T-cell (primary cell): ENCODE measurements at places on chromosomes 6 and 20.
A peak's percentile ranks its signal among the peaks of the same experiment; 100 is the strongest.

DNA sequence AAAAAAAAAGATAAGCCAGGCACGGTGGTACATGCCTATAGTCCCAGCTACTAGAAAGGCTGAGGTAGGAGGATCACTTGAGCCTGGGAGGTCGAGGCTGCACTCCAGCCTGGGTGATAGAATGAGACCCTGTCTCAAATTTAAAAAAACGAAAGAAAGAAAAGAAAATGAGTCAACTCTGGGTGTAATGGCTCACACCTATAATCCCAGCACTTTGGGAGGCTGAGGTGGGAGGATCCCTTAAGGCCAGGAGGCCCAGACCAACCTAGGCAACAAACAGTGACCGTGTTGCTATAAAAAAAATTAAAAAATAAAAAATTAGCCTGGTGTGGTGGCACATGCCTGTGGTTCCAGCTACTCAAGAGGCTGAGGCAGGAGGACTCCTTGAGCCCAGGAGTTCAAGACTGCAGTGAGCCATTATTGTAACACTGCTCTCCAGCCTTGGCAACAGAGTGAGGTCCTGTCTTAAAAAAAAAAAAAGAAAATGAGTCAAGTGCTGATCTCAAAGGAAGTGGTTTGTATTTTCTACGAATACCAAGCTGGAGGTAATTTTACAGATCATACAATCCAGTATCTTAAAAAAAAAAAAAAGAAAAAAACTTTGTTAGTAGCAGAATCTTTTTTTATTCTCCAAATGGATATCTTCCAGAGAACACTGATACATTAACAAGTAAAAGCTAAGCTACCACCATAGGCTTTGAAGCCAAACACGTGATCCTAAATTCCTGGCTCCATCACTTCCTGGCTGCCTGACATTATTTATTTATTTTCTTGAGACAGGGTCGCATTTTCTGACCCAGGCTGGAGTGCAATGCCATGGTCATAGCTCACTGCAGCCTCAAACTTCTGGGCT is 5.7 kb downstream of the COMMD7 start:
- H3K4me1 ChIP-seq, result peaks cover 19% of the 10 kb centered on the region
- H3K27me3 ChIP-seq, result no peaks in the 10 kb centered on the region
- H3K27ac ChIP-seq, result peak overlapping the region; percentile 80
- peaks cover 3% of the 10 kb centered on the region for H3K36me3 ChIP-seq
- DNase-seq, result peak; percentile 18

DNA sequence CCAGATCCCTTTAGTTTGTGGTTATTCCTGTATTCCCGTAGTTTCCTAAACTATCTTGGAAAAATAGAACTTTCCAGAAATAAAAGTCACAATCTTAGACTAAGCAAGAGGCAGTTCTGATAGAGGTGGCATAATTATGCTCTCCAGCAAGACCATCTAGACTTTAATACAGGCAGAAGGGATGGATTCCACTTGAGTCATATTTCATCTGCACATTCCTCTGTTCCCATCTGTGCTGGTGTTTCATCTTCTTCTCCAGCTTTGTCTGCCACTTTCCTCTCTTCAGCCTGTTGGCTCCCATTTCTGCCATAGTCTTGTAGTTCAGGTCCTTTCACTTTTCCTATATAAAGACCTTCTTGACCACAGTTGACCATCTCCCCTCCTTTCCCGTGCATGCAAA is 102.9 kb downstream of the SOBP start:
- no peak overlapping the region for H3K27ac ChIP-seq
- no peaks in the 10 kb centered on the region for H3K36me3 ChIP-seq
- no peak overlapping the region for H3K4me3 ChIP-seq
- no peaks in the 10 kb centered on the region for H3K4me1 ChIP-seq

DNA sequence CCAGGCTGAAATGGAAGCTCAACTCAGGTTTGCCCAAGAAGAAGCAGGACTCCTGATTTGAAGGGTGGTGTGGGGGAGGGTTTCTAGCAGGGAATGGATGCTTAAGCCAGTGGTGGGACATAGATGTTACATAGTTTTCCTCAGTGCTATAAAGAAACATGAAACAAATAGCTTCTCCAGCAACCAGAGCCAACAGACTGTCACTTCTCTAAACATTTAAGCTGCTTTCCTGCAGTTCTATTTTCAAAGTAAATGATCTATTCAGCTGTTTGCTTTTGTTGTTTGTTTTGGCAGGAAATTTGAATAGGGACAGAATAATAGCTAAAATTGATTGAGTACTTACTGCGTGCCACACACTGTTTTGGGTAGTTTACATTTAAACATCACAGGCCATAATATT is 169.0 kb downstream of the UST start:
- H3K4me3 ChIP-seq, result no peak overlapping the region
- H3K4me1 ChIP-seq, result no peaks in the 10 kb centered on the region
- no peaks in the 10 kb centered on the region for H3K36me3 ChIP-seq
- no peak for DNase-seq
- no peak overlapping the region for H3K27ac ChIP-seq

- H3K27ac ChIP-seq, result peak overlapping the region; percentile 92
- H3K27me3 ChIP-seq, result no peaks in the 10 kb centered on the region
- peaks cover 37% of the 10 kb centered on the region for H3K36me3 ChIP-seq
- no peak for DNase-seq
- peaks cover 48% of the 10 kb centered on the region for H3K4me1 ChIP-seq
- H3K4me3 ChIP-seq, result no peak overlapping the region
These were observed 5.4 kb upstream of the ZNFX1 start for GRCh38 chr20:49283176-49283702.

- no peak overlapping the region for H3K27ac ChIP-seq
- H3K4me1 ChIP-seq, result peaks cover 2% of the 10 kb centered on the region
- no peak for DNase-seq
These were observed 85.4 kb downstream of the CD40 start for GRCh38 chr20:46203510-46203837.

DNA sequence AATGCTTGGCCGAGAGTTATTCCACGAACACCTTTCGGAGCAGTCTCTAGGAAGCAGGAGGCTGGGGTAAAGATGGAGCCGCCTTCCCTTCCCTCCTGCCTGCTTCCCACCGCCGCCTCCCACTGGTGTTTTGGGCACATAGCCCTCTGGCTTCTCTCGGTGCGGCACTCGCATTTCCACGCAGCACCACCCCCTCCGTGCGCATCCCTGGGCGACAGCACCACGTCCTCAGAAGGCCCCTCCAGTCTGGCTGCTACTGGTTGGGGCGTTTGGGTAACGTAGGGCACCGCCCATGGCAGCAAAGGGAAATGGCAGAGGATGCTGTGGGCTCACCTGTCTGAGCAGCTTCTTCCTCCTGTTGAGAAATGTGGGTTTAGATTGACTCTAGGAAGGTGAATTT is 2.4 kb downstream of the COL20A1 start:
- no peaks in the 10 kb centered on the region for H3K36me3 ChIP-seq
- no peaks in the 10 kb centered on the region for H3K4me1 ChIP-seq
- H3K27ac ChIP-seq, result no peak overlapping the region
- H3K4me3 ChIP-seq, result no peak overlapping the region
- DNase-seq, result peak; percentile 20

DNA sequence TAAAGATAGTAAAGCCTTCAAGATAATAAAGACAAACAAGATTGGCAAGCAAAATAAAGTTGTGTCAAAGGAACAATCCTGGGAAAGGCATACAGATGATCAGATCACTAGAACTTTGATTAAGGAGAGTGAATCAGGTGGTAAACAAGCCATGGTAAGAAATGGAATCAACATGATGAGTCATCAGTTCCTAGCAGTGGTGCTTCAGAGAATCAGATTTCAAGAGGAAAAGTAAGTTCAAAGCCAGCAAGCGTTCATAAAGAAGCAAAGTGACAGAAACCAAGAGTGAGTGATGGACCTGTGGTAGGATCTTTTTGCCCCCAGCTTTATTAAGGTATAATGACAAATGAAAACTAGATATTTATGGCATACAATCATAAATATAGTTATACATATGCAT is 340.4 kb downstream of the TPBG start:
- H3K4me3 ChIP-seq, result no peak overlapping the region
- H3K27ac ChIP-seq, result no peak overlapping the region
- no peaks in the 10 kb centered on the region for H3K4me1 ChIP-seq
- DNase-seq, result no peak
- no peaks in the 10 kb centered on the region for H3K36me3 ChIP-seq

- peak within 1 kb of the TSS; percentile 91 for H3K4me3 ChIP-seq
- no peaks in the 10 kb centered on the region for H3K36me3 ChIP-seq
These were observed at the start of gene TRPC4AP for GRCh38 chr20:35092524-35093266. Gene TRPC4AP (minus strand): TSS chr20:35092807. CDS start chr20:35092781, 26 bp downstream.

DNA sequence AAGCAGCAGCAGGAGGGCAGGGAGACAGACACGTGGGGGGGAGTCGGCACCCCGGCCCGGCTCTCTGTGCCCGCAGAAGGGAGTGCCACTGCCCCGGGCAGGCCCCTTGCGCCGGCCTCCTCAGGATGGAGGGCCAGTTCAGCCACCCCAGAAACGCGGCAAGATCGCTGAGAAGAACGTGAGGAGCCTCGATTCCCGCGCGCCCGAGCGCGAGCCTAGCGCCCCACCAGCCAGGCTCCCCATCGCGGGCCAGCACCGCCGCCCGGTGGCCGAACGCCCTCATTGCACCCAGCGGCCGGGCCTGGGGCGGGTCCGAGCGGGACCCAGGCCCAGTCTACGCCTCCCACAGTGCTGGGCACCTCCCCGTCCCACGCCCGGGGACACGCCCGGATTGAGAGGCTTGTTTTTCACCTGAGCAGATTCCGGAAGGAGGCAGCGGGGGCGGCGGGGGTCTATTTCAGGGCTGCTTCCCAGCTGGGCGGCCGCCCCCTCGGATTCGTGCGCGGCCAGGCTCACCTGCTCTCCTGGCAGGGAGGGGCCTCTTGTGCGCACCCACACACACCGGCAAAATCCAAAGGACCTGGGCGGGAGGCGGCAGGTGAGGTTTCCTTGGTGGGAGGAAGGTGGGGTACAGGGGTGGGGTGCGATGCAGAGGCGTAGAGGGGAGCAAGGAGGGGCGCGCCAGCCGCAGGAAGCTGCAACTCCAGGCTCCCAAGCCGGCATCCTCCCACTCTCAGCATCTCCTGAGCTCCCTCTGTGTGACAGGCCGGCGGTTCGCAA is 9.0 kb upstream of the GRM4 start:
- H3K4me3 ChIP-seq, result peak overlapping the region; percentile 17
- H3K4me1 ChIP-seq, result peaks cover 4% of the 10 kb centered on the region
- no peaks in the 10 kb centered on the region for H3K36me3 ChIP-seq
- H3K27me3 ChIP-seq, result peaks cover 2% of the 10 kb centered on the region
- DNase-seq, result peak; percentile 73

- no peaks in the 10 kb centered on the region for H3K36me3 ChIP-seq
- no peak overlapping the region for H3K27ac ChIP-seq
- peaks cover 5% of the 10 kb centered on the region for H3K27me3 ChIP-seq
- H3K4me3 ChIP-seq, result no peak overlapping the region
- no peak for DNase-seq
These were observed 359.8 kb downstream of the EPM2A start for GRCh38 chr6:145375502-145375901.

DNA sequence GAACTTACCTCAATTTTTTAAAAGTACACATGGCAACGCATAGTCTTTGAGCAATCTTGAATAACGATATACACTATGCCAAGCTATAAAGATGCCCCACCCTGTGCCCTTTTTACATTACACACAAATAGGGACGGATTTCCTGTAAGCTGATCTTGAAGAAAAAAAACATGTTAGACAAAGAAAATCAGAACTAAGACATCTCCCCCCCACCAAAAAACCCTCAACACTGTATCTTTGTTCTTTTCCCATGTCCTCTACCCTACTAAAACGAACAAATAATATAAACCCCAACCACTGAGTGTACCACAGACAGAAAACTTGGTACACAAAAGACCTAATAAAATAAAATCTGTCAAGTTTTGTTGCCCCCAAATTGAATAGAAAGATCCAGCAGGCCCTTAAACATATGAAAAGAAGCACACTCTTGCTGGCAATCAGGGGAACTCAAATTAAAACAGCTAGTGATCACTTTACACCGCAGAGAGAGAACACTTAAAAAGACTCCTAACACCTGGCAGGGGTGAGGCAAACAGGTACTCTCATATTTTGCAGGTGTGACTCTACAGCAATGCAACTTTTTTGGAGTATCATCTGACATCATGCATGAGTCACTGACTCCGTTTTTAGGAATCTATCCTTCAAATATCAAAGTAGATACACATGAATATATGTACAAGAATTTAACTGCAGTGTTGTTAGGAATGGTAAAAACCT is 29.6 kb downstream of the BACH2 start:
- peaks cover 23% of the 10 kb centered on the region for H3K4me1 ChIP-seq
- H3K36me3 ChIP-seq, result no peaks in the 10 kb centered on the region
- no peaks in the 10 kb centered on the region for H3K27me3 ChIP-seq
- H3K27ac ChIP-seq, result peak overlapping the region; percentile 58

DNA sequence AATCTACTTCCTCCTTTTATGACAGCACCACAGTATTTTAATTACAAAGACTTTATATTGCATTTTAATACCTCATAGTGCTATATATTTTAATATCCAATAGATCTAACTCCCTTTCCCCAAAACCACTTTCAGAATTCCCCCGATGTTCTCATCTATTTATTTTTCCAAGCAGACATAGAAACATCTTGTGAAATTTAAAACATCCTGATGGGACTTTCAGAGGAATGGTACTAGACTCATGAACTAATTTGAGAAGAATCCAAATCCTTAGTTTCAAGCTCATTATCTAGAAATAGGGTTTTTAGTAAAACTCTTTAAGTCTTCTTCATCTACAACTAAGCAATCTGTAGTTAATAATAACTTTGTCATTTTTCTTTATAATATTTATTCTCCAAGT is 97.0 kb downstream of the TRERF1 start:
- DNase-seq, result no peak
- H3K4me1 ChIP-seq, result peaks cover 14% of the 10 kb centered on the region
- no peak overlapping the region for H3K4me3 ChIP-seq
- H3K36me3 ChIP-seq, result peaks cover 3% of the 10 kb centered on the region
- H3K27me3 ChIP-seq, result no peaks in the 10 kb centered on the region
- H3K27ac ChIP-seq, result no peak overlapping the region

DNA sequence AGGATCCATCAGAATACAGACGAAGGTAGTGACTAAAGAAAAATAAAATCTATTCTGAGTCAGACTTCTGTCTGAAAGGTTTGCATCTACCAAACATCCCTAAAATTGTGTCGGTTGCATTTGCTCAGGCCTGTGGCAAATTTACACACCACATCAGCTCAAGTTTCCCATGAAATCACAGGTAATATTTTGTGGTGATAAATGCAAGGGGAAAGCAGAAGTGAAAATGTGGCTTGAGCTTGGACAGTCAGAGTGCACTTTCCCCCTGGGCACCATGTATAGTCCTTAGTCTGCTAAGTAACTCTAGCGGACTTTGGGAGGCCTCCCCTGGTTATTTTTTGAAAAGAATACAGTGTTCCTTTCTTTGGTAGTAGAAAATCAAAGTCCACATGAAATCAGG is 159.1 kb downstream of the PKHD1 start:
- no peak overlapping the region for H3K4me3 ChIP-seq
- no peaks in the 10 kb centered on the region for H3K27me3 ChIP-seq
- H3K27ac ChIP-seq, result no peak overlapping the region
- no peaks in the 10 kb centered on the region for H3K4me1 ChIP-seq
- no peaks in the 10 kb centered on the region for H3K36me3 ChIP-seq

DNA sequence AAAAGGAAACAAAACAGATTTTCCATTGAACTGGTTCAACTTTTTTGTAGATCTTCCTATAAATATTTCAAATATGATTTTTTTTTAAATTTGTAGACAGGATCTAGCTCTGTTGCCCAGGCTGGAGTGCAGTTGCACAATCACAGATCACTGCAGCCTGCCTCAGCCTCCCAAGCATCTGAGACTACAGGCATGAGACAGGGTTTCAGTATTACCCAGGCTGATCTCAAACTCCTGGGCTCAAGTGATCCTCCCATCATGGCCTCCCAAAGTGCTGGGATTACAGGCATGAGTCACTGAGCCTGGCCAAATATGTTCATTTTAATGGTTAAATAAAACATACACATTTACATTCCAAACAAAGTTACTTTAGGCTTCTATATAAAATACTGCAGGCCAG is 33.6 kb downstream of the SAMHD1 start:
- no peaks in the 10 kb centered on the region for H3K4me1 ChIP-seq
- no peaks in the 10 kb centered on the region for H3K27me3 ChIP-seq
- no peak for DNase-seq
- H3K36me3 ChIP-seq, result peaks cover 13% of the 10 kb centered on the region
